ENCODE measurements at places on chromosomes 2 and 18.

- DNase-seq, result no peak
These were observed 57.0 kb upstream of the TXNDC2 start for GRCh38 chr18:9828506-9829396.

DNA sequence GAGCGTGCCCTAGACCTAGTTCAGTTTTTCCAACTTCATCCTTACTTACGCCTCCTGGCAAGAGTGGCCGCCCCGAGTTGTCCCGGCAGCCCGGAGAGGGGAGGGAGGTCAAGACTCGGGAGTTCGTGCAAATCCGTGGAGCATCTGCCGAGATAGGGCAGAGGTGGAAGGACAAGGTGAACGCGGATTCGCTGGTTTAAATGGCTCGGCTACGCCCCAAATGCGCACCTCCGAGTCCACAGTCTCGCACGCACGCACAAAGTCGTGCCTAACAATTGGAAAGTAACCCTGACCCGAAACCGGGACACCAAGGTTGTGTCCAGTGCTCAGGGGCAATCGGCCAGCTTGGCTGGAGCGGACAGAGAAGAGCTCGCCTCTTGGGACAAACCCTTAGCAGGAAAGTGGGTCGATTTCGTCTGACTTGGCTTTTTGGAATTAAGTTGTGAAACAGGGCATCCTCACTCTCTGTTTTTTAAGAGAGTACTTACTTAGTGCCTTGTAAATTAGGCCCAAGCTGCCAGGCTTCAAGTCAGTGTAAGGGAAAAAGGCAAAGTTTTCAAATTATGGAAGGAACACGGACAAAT is 726 bp upstream of the SS18 start:
- no peak for DNase-seq

DNA sequence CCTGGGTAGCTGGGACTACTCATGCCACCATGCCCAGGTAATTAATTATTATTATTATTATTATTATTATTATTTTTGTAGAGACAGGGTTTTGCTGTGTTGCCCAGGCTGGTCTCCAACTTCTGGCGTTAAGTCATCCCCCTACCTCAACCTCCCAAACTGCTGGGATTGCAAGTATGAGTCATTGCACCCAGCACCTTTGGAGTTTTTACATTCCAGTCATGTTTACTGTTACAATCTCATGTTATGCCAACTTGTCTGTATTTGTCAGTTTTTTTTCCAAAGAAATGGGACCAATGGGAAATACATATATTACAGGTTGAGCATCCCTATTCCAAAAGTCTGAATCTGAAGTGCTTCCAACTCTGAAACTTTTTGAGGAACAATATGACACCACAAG is 903.8 kb downstream of the SLC4A3 start:
- no peak for DNase-seq

DNA sequence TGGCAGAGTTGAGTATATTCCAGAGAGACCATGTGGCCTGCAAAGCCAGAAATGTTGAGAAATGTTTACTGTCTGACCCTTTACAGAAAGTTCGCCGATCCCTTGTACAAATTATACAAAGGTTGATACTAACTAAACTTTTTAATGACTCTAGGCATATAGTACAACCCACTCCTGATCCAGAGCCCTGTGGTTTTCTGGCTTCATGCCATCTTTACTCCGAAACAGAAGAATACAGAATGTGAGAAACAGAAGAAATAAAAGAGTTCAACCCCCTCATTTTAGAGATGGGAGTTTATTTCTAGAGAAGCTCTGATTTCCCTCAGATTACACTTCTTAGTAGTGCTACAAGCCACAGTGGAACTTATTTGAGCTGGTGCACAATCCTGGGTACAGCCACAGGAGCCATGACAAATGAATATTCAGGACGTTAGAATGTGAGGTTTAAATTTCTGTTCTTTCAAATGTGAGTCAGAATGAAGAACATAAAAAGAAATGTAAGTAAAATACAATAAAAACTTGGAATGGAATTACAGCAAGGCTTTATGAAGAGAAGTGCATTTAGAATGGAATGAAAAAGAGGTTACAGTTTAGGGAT is 38.0 kb upstream of the SMCHD1 start:
- DNase-seq, result no peak

- DNase-seq, result no peak
These were observed 22.0 kb downstream of the ERMN start for GRCh38 chr2:157303612-157304011.

- DNase-seq, result no peak
These were observed 41.5 kb downstream of the SCTR start for GRCh38 chr2:119482481-119483394.

DNA sequence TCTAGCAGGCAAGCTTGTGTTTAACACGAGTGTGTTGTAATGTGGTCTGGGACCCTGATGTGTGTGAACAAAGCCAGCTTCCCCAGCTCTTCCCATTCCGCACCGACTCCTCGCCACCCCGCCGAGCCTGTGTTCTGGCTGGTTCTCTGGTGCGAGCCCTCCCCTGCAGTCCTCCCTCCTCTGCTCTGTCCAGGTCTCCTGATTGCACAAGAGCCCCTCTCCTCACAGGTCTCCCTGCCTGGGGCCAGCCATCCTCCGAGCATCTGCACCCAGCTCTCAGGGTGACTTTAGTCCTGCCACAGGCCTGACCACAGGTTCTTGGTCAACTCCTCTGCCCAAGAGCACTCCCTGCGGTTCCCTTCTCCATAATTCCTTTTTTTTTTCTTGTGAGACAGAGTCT is 13.2 kb downstream of the SLC66A3 start:
- no peak for DNase-seq

DNA sequence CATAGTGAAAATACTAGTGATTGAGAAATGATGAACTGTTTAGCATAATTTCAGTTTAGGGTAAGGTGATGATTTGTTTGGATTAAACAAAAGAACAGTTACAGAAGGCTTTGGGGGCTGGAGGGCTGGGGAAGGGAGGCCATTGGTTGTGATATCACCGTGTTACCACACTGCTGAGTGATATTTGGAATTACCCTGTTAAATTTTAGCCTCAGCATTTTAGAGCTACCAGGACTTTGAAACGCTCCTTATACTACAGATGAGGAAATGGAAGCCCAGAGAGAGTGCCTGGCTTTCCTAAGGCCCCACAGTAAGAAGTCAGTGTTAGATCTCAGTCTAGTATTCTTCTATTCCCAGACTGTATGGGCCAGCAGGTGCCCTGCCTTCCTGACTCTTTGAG is 15.6 kb downstream of the ARHGEF33 start:
- no peak for DNase-seq

GRCh38 chr2:108965540-108966289 is 23.3 kb downstream of the EDAR start:
- DNase-seq, result no peak

DNA sequence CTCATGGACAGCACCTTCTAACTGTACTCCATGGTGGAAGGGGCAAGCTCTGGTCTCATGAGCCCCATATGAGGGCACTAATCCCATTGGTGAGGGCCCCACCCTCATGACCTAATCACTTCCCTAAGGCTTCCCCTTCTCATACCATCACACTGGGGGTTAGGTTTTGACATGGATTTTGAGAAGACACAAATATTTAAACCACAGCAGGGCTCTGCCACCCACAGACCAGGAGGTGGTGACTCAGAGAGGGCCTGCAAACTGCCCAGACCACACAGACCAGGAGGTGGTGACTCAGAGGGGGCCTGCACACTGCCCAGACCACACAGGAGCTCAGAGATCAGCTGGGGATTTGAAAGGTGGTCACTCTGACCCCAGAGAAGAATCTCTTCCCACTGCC is 222.0 kb downstream of the KLHL29 start:
- DNase-seq, result no peak

- peak; percentile 23 for DNase-seq
These were observed at the start of gene SH3BP4 for GRCh38 chr2:234951664-234952269. TSS of gene SH3BP4 (plus strand) at chr2:234952017. CDS start at chr2:235035003, 82,986 bp downstream.

- no peak for DNase-seq
These were observed 119.6 kb downstream of the DDX1 start for GRCh38 chr2:15711126-15711860.

GRCh38 chr2:101619191-101619591 is 78.3 kb upstream of the MAP4K4 start:
- DNase-seq, result peak; percentile 30

DNA sequence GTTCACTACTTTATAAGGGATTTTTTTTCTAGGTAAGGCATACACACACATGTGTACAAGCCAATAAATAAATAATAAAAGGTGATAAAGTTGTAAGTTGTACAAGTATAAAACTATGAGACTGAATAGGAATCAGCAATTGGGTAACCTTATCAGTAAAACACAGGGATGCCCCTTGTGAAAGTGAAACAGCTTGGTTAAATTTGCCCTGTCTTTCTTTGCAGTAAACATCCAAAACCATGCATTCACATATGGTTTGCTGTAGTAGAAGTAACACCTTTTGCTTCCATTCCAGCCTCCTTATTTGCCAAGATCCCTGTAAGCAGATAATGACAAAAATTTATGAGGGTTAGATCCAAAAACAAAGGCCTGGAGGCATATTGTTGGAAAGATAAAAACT is 44.3 kb upstream of the NEUROD1 start:
- no peak for DNase-seq

- DNase-seq, result no peak
These were observed 90.5 kb downstream of the COLEC12 start for GRCh38 chr18:410047-410455.

DNA sequence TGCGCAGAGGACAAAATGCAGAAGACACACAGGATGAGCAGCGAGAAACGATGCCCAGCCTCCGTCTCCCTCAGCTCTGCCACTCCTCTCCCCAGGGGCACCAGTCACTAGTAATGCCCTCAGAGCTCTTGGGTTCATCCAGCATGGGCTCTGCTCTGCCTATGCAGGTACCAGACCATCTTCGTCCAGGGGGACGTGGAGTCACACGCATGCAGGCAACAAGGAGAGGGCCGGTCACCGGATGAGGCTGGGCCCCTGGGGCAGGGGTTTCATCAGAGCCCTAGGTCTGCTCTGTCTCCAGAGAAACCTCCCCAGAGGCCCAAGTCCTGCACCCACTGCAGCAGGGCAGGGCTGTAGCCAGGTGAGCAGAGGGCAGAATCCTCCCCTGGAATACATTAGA is 23.9 kb downstream of the RAB31 start:
- no peak for DNase-seq

GRCh38 chr2:97663626-97663961 is 250 bp downstream of the ACTR1B start:
- DNase-seq, result no peak

- no peak for DNase-seq
These were observed 39.6 kb upstream of the BOD1L2 start for GRCh38 chr18:57107140-57107832.

GRCh38 chr18:50099725-50100407 is 95.1 kb downstream of the MYO5B start:
- peak; percentile 89 for DNase-seq

DNA sequence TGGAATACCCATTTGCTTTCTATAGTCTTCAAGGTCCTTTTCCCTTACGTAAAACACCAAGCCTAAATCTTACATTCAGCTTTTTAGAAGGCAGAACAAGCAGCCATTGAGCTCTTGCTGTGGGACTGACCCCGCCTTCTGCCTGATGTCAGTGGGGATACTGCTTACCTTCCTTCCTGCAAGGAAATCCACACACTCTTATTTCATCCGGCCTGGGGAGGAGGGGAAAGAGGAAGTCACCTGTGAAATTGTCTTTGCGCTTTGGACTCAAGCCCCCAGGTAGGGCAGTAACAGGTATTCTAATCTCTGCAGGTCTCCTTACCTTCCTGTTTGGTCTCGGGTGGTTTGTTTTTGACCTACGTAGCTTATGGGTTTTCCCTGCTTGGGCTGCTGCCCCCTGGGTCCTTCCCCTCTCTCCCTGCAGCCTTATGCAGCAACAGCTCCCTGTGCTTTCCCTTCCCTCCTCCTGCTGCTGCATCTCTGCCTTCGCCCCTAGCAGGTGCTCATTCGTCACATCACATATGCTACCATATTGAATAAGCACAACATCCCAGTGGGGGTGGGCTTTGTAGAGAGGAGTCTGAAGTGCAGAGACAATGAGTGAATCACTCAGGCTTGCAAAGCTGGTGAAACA is 402.5 kb upstream of the TRIB2 start:
- no peak for DNase-seq

GRCh38 chr2:97662386-97662894 is 1.4 kb downstream of the ACTR1B start:
- no peak for DNase-seq

- no peak for DNase-seq
These were observed 46.8 kb upstream of the ANXA4 start for GRCh38 chr2:69694894-69695849.

DNA sequence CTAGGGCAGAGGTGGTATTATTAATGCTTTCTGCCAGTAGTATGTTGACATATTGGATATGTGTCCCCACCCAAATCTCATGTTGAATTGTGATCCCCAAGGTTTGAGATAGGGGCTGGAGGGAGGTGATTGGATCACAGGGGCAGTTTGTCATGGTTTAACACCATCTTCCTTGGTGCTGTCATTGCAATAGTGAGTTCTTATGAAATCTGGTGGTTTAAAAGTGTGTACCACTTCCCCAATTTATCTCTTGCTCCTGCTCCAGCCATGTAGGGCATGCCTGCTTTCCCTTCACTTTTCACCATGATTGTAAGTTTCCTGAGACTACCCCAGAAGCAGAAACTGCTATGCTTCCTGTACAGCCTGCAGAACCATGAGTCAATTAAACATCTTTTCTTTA is 47.1 kb upstream of the THSD7B start:
- DNase-seq, result no peak

DNA sequence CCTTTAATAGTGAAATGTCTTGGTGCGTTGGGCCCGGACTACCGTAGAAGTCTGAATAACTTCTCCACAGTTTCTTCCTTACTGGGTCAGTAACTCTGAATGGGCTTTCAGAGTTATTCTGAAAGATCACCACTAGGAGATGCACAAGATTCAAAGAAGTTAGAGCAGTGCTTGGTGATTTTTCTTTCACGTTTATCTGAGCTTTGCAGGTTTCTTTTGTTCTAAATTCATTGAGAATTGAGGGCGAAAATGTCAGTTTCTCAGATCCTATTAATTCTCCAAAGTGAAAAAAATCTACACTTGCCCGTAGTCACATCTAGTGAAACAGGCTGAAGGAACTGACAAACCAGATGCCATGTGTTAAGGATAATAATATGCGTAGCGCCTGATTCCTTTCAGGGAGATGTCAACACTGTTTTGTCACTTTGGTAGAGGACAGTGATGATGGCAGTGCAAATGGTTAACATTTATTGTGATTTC is 70.1 kb downstream of the QPCT start:
- peak; percentile 75 for DNase-seq

- no peak for DNase-seq
These were observed 158.4 kb downstream of the GALNT14 start for GRCh38 chr2:30979822-30980245.

- no peak for DNase-seq
These were observed 273.7 kb upstream of the KYNU start for GRCh38 chr2:142603759-142604158.

Data from skin of body (tissue), 3 donors.